Stimulated activated CD8-positive, alpha-beta memory T cell treated with anti-CD3 and anti-CD28 coated beads, Interleukin-2, amount 100 ng/mL, for 48 hours (primary cell): ENCODE measurements at places on chromosomes 2 and 18.

- DNase-seq: no peak
These were observed 48.7 kb upstream of the ANXA4 start for GRCh38 chr2:69693059-69693774.

DNA sequence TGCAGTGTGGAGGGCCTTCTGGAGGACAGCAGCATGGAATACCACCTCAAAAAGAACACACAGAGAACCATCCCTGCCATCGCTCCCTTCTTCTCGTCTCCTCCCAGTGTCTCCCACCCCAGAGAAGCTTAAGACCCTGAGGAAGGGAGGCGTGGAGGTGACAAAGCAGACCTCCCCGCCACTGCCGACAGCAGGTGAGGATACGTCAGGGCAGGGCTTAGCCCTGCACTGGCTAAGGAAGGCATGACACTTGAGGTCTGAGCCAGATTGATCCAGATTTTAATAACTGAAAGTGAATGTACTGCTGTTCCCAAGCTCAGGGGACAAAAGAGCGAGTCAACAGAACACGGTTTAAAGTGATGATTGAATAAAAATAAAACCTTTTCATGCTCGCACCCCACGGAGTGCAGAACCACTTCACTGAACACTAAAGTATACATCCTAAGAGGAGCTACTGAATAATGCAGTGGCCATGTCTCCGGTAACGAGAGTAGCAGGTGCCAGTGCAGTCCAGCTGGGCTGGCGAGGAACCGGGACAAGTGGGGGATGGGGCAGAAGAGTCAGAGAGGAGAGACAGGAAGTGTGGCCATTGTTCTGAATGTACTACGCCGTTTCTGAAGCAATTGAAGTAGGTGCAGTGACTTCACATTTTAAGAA, 391.0 kb downstream of the CDH2 start:
- DNase-seq: no peak

DNA sequence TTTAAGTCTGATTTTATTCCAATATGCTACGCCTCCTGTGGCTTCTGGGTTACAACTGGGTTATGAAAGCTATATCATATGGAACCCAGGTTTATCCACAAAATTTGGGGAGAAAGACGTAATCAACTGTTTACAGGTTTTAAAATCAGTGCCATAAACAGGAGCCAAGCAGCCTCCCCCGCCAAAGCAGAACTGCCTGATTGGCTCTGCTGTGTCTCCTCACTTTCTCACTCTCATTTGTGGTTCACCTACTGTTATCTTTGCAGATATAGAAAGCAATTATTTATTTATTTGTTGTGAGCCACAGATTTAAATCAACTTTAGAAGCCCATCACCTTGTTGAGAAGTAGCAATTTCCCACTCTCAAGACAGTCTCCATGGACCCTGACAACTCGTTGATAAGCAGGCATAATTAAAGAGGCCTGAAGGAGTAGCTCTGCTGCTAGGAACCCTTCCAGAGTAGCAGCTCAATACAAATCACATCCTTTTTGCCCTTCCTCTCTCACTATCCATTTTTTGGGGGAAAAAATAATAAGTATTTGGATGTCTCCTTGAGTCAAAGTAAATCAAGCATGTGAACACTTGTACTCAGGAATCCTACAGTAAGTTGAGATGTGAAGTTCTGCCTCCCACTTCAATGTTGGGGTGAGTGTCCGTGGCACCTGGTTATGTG, 191.0 kb upstream of the CCDC150 start:
- DNase-seq: no peak

GRCh38 chr18:25875551-25876240, 214.7 kb downstream of the SS18 start:
- DNase-seq: no peak

GRCh38 chr2:62305421-62306176, 109.7 kb downstream of the B3GNT2 start:
- peak; percentile 67 for DNase-seq

DNA sequence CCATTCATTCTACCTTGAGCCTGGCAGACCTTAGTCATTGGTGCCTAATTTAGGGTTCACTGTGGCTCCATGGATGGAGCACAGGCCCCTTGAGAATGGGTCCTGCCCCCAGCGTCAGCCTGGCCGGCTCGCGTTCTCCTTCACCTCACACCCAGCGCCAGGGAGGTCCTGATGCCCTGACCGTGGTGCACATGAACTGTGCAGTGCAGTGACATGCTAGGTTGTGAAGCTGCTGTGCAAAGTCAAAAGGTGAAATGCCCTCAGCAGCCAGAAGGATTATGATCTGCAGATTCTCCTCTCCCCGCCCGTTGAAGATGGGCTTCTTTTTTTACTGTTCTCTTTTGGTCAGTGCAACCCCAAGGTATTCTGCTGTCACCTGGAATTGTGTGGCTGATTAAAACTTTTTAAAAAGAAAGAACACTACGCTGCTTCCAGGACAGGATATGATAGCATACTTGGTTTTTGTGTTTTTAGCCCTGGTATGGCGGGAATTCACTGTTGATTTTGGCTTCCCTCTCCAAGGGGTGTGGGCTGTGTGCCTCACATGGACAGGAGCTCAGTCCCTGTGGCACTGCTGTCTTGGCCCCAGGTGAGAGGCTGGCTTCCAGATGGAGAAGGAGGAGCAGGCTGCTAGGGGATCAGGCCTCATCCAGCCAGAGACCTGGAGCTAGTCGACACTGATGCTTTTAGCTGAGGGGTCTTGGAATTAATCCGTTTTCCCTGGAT, 49.4 kb upstream of the MCFD2 start:
- no peak for DNase-seq

DNA sequence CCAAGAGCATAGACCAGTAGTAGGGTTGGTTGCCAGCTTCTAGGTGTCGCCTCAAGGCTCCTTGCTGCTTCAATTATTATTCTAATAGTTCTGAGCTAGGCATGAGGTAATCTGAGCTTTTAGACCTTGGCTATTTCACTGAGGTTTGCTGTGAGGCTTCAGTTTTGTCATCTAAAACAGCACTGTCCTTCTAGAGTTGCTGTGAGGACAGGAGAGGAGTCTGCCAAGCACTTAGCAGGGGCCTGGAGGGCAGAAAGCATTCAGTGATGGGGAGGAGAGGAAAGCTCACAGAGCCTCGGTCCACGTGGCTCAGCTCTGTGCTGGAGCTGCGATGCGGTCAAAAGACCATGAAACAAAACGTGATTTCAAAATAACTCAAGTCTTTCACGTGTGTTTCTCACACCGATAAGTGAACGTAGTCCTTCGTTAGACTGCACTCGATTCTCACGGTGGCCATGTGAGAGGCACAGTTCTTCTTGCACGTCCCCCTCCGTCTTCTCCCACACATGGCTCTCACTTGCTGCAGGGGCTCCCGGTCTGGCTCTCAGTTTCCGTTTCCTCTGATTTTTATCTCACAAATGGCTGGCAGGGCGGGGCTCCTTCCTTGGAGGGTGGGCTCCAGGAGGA, 113.7 kb downstream of the B3GNT2 start:
- DNase-seq: peak; percentile 36
